WERI-Rb-1 (cell line): ENCODE measurements at places on chromosomes 5 and 9.

DNA sequence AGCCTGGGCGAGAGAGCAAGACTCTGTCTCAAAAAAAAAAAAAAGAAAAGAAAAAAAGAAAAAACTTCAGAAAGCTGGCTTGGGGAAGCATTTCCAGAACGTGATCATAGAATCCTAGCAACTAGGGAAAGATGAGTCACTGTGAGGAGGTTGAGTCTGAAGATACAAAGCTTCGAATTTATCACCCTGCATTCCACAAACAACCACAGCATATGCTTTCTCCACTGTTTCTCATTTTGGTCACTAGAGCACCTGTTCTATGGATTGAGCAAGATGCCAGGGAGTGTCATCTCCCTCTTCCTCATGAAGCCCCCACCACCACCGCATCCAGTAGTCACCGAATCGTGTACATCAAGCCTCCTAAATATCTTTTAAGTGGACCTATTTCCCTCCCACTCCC, 37.9 kb downstream of the SEMA5A start:
- DNase-seq = no peak

DNA sequence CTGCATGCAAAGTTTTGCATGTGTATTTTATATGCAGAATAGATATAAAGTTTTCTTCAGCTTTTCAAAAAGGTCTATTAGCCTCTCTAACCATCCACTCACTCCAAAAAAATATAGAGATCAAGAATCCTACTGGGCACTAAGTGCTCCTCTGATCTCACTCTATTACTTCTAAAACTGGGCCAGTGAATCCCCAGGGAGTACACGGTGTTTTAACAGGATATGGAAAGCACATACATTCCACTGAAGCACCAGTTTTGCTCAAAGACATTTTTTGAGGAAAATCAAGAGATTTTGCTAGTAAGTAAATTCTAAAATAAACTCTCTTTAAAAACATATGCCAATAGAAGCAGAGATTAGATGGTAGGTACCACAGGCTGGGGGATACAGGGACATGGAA, 95.2 kb downstream of the DEPDC1B start:
- DNase-seq = no peak

DNA sequence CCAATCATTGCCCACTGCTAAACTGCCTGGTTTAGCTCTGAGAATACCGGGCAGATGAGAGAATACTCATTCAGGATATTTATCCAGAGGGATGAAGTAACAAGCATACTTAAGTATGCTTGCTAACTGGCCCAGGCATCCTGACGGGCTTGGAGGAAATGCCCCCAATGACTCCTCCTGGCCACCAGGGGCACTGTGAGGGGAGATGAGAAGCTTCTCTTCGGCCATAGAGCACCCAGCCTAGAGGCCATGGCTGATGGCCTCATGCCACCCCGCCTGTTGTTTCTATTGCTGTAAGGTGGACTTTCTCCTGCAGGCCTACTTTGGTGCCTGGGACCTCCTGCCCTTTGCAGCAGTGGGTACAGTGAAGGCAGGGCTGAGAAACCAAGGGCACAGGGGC, 134.5 kb upstream of the FSTL4 start:
- peak; percentile 37 for DNase-seq

DNA sequence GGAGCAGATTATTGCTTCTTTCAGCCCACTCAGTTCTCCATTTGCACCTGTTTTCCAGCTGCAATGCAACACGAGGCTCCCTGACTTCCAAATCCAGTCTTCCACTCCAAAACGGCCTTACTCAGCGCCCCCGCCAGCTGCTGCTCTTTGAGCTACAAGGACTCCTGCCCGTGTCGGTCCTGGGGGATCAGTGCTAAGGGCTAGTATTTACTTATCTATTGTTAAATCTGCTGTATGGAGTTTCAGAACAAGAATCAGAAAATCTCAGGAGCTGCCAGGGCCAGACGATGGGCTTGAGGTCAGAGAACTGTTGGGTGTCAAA, 44.1 kb downstream of the OR2V1 start:
- no peak for DNase-seq

GRCh38 chr5:123131551-123132204, 42.6 kb downstream of the PRDM6 start:
- no peak for DNase-seq

GRCh38 chr9:69971643-69972449, 71.8 kb upstream of the MAMDC2 start:
- peak; percentile 89 for DNase-seq

DNA sequence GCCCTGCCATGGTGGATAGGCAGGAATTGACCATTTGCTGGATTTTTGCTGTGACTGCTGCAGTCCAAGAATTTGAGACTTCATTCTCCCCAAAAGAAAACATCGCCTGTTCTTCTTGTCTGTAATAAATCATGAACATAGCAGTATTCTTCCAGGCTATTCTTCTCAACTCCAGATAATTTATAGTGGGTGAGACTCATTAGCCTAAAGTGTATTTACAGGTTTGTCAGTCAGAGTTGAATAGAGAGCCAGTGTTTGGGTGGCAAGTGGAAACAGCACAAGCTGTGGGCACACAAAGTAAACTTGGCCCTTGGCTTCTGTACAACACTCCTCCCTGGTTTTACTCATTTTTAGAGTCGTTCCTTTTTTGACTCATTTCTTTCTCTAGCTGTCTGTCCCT, 128.2 kb upstream of the VCAN start:
- DNase-seq = no peak

- no peak for DNase-seq
Measured at GRCh38 chr5:74618106-74618505, 22.4 kb downstream of the ENC1 start.

DNA sequence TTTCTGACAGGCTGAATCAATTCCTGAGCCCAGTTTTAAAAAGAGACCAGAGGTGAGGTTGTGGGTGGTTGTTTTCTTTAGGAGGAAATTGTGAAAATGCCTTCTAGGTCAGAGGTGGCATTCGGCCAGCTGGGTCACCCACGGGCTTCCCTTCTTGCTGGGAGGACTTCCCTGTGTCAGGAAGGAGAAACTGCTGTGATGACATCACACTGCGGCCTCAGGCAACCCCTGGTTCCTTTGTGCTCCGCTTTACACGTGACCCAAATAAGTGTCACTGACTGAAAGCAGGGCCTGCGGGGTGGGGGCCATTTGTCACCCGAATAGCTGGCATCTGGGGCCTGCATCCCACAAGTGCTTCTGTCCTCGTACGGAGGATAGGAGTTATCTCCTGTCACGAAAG, 39.7 kb downstream of the FABP6 start:
- no peak for DNase-seq
